ENCODE measurements at places on chromosomes 7 and 10.
A peak's percentile ranks its signal among the peaks of the same experiment; 100 is the strongest.

- no peak for DNase-seq
These were observed 524 bp upstream of the PRXL2A start for GRCh38 chr10:80407812-80408241.

- no peak for DNase-seq
These were observed 84.5 kb downstream of the RNF32 start for GRCh38 chr7:156725073-156725472.

GRCh38 chr10:126476246-126476645, 88.0 kb upstream of the ADAM12 start:
- no peak for DNase-seq

- DNase-seq, result peak; percentile 64
These were observed 16.6 kb upstream of the TMEM236 start for GRCh38 chr10:17735166-17735941.

DNA sequence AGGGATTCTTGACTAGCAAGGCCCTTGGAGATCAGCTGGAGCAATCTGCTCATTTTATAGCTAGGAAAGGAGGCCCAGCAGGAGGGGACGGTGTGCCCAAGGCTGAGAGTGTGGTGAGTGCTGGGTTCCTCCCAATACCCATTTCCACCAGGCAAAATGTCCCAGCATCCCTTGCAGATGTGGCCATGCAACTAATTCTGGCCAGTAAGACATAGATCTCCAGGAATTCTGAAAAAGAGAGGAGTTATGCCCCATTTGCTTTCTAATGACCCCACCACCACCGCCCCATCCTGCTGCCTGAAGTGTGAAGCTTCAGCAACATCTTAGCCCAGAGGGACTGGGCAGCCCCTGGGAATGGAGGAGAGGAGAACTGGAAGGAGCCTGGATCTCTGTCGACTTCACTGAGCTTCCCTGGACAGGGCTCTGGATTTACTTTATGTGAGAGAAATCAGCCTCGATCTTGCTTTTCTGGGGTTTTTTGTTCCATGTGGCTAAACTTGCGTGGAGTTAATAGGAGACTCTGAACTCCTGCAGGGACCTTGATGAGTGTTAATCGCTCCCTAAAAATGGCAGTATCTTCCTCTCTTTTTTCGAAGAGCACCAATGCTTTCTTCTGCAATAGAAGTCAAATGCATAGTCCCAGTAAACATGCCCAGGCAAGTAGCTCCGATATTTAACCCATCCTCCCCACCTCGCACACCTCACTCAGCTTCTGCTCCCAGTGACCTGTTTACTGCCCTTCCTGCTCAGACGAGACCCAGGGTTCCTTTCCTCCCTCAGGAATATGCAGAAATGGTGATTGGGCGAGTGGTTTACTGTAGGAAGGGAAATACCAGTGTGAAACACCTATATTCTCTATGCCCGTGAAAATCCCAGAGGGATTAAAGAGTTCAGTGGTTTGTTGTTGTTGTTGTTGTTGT, 127.5 kb upstream of the GPR26 start:
- DNase-seq, result no peak
